Central memory CD4-positive, alpha-beta T cell (primary cell): ENCODE measurements at places on chromosomes 1 and 21.

DNA sequence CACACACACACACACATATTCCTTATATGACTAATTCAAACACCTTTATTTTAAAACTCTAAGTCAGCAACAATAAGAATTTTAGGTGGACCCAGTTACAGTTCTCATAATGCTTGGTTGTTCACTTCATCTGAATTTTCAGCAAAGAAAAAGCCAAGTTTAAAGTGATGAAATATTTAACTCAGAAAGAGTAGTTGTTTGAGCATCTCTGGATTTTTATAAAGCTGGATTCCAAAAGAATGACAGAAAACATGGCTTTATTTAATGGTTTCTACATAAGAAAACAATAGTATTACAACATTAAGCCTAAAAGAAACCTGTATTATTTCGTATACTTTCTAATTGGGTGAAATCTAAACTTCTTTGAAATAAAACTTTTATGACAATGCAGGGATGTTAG is 54.2 kb upstream of the ADAMTS5 start:
- DNase-seq: no peak

DNA sequence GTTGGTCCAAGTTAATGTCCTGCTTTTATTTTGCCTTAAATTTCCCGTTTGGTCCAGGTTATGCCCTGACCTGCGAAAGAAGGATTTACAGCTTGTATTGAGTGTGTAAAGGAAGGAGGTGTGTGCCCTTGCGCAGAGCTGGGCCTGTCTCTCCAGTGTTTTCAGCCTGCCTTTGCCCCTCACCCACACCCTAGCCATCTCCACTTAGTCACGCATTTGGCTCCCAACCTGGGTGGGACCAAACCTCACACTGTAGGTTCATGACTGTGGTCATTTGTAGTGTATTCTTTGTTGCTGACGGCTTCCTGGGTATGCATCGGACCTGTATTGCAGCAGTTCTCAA is 572 bp upstream of the SRSF10 start:
- no peak for DNase-seq

GRCh38 chr1:101284622-101285218 is 47.9 kb downstream of the S1PR1 start:
- no peak for DNase-seq

GRCh38 chr1:168697356-168698126 is 31.5 kb downstream of the DPT start:
- DNase-seq: no peak

GRCh38 chr1:201170533-201171062 is 16.3 kb upstream of the TMEM9 start:
- peak; percentile 58 for DNase-seq

DNA sequence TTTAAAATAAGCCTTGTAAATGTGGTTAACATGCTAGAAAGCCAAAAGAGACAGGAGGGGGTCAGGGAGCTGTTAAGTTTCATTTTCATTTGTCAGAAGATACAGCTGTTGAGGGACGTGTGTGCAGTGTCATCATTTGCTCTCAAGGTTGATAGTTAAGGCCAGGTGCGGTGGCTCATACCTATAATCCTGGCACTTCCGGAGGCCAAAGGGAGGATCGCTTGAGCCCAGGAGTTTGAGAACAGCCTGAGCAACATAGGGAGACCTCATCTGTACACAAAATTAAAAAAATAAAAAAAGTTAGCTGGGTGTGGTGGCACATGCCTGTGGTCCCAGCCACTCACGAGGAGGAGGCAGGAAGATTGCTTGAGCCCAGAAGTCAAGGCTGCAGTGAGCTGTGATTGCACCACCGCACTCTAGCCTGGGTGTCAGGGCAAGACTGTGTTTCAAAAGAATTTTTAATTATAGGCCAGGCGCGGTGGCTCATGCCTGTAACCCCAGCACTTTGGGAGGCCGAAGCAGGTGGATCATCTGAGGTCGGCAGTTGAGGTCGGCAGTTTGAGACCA is 22.7 kb downstream of the ZBTB8OS start:
- DNase-seq: peak; percentile 7

DNA sequence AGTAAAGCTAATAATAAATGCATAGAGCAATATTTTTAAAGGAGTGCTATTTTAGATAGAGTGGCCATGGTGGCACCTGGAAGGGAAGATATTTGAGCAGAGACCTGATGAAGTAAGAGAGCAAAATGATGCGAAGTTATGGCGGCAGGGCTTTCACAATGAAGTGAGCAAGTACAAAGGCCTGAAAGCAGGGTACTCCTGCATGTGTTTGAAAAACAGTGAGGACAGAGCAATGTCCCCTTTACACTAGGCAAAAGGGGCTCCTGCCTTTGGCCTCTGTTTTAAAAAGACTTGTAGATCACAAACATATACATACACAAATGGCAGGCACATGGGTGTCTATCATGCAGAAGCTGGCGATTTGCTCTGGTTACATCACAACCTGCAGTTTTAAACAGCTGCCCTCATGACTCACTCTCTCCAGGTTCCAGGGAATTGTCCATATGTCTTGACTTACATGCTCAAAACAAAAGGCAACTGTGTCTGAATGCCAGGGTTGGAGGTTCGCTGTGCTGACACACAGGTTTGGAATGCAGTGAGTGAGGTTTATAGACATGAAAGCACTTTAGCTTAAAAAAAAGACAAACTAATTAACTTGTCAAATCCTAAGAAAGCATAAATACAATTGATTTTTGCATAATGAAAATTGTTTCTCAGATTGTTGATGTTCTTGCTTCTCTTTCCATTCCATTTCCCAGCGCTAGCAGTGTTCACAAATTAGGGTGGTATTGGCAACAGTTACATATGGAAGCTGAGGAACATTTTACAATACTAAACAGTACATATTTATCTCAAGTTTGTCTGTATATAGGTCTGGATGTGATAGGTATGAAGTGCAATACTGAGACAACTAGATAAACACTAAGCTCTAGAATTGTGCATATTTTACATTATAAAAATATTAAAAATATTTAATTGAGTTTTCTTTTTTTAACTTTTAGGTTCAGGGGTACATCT is 313.9 kb downstream of the BARHL2 start:
- DNase-seq: no peak

- no peak for DNase-seq
Measured at GRCh38 chr1:89425056-89425455, 61.2 kb downstream of the GBP6 start.

- DNase-seq: no peak
Measured at GRCh38 chr1:181324797-181325616, 158.3 kb upstream of the CACNA1E start.

GRCh38 chr1:207669528-207670009 is 24.6 kb downstream of the CR1L start:
- DNase-seq: no peak

GRCh38 chr21:38494703-38495102 is 3.6 kb downstream of the ERG start:
- DNase-seq: no peak

GRCh38 chr1:49225464-49225863 is 448.8 kb upstream of the BEND5 start:
- DNase-seq: no peak

GRCh38 chr21:9838738-9839642 is 682.4 kb upstream of the TPTE start:
- DNase-seq: no peak

- DNase-seq: no peak
Measured at GRCh38 chr1:201468844-201469644, at the start of gene PHLDA3. Gene PHLDA3, minus strand, starts transcription at chr1:201469188. Its CDS starts 402 bp downstream, at chr1:201468786.

GRCh38 chr1:177286396-177286795 is 115.6 kb downstream of the BRINP2 start:
- DNase-seq: no peak

DNA sequence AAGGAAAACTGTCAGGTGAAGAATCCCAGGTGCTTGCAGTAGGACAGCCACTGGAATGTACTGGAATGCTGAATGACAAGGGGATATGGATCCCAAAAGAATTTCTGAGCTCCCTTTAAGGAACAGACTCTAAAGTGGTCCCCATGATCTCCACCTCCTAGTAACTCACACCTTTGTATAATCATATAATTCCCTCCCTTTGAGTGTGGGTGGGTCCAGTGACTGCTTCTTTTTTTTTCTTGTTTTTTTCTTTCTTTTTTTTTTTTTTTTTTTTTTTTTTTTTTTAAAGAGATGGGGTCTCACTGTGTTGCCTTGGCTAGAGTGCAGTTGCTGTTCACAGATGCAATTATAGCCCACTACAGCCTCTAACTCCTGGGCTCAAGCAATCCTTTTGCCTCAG is 28.5 kb upstream of the H3-3A start:
- DNase-seq: no peak

- DNase-seq: no peak
Measured at GRCh38 chr1:178271471-178271870, 177.6 kb downstream of the RASAL2 start.

- no peak for DNase-seq
Measured at GRCh38 chr1:204617256-204618147, 68.0 kb downstream of the LRRN2 start.

GRCh38 chr1:62726011-62726442 is 37.8 kb upstream of the DOCK7 start:
- no peak for DNase-seq

DNA sequence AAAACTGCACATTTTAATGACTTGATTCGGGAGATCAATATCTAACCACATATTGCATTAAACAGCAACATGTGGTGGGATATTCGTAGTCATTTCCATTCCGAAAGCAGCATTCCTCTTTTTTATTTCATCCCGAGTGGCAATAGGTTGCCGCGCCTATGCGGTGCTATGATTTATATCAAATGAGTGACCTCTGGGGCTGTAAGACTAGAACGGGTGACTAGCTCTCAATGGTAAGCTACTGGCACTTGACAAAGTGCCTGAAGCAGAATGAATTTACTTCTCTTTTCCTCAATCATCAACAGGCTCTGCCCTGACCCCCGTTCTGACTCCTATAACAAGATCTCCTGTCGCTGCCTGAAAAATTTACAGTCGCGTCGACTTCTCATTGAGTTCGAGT is 162.3 kb downstream of the ZNF281 start:
- no peak for DNase-seq

DNA sequence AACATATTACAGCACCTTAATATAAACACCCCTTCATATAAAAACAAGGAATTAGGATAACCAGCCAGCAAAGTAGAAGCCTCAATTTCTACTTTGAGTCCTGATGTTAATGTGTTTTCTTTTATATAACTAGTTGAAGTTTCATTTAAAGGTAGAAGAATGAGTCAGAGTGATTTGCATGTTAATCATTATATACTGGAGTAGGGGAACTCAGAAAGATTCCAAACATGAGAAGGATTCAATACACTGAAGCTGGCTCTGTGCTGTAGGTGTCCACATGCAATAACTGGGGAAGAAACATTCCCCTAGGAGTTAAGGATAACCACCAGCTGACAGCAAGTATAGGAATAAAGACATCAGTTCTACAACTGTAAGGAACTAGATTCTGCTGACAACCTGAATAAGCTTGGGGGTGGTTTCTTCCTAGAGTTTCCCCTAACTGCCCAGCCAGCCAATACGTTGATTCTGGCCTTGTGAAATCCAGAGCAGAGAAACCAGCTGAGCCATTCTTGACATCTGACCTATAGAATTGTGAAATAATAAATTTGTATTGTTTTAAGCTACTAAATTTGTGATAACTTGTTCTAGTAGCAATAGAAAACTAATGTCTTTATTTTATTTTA is 33.4 kb upstream of the RNPC3 start:
- DNase-seq: no peak

DNA sequence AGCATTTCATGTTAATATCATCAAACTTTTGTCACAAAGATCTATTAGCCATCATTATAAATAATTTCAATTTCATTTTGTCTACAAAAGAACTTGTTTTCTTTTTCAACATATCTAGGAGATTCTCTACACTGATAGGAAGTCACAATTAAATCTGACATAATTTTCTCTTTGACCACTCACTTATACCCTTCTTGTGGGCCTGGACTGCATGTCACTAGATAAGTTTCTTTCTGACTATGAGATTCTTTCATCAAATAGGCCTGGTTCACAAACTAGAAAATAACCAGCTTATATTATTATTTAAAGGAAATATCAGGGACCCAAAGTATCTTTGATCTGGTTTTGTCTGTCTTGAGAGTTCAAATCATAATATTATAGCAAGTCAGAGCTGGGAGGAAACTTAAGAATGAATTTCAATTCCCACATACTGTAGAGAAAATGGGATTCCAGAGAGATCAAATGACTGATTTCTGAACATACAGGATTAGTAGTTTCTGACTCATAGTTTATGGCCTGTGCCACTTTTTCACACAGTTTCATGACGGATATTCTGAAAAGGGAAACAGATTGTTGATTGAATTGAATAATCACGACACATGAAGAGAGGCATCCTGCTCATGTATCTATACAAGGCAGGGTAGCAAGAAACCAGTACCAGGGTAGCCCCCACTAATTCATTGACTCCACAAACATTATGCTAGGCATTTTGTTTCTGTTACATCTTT is 355.8 kb downstream of the GPATCH2 start:
- DNase-seq: no peak

- DNase-seq: no peak
Measured at GRCh38 chr1:201375169-201375568, 2.3 kb downstream of the TNNT2 start.

DNA sequence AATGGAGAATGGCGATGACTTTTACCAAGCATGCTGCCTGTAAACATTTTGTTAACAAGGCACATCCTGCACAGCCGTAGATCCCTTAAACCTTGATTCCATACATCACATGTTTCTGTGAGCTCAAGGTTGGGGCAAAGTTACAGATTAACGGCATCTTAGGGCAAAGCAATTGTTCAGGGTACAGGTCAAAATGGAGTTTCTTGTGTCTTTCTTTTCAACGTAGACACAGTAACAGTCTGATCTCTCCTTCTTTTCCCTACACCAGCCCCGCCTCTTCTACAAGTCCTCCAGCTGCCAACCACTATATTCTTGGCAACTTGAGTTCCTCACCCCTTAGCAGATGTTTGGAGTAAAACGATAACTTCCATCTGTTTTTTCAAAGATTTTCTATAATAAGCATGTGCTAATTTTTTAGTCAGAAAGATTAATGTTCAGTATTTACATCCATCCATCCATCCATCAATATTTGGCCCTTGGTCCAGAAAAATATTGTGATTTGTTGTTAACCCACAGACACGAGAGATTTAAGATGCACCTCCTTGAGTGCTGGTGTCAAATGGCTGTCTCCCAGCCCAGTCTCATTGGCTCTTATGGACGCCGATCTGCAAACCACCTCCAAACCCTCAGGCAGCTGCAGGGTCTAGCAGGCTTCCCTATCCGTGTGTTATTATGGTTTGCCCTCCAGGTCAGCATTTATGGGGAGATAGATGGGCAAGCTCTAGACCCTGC is 3.8 kb downstream of the DNALI1 start:
- no peak for DNase-seq

DNA sequence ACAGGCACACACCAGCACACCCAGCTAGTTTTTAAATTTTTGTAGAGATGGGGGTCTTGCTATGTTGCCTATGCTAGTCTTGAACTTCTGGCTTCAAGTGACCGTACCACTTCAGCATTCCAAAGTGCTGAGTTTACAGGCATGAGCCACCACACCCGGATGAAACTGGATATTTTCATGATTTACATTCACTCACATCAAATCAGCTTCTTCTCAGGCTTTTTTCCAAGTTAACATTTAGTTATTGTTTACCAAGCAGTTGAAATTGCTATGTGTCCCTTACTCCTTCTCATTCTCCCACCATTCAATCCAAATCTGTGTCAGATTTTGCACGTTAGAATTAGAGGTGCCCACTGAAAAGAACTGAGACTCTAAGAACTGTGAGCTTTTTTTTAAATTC is 18.4 kb downstream of the RIT1 start:
- no peak for DNase-seq
